ENCODE measurements at places on chromosomes 11 and 22.

- no peak for DNase-seq
These were observed 80.3 kb upstream of the NECTIN1 start for GRCh38 chr11:119809346-119809745.

DNA sequence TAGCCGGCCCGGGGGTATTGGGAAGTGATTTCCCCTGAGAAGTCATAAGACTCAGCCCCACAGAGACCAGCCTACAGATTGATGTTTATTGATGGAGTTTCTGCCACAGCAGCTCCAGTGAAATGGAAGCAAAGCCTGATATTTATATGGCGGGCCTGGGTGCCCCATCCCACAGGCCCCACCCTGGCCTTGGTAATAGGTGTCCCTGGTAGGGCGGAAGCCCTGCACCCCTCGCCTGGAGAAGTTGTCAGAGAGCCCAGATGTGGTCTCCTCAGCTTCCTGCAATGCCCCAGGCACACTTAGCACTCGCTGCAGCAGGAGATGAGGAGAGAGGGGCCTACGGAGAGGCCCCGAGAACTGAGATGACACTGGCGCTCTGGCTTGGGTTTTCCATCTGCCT, 107.4 kb downstream of the MORC2 start:
- no peak for DNase-seq

- no peak for DNase-seq
These were observed 781 bp downstream of the TCIRG1 start for GRCh38 chr11:68039526-68040086.

DNA sequence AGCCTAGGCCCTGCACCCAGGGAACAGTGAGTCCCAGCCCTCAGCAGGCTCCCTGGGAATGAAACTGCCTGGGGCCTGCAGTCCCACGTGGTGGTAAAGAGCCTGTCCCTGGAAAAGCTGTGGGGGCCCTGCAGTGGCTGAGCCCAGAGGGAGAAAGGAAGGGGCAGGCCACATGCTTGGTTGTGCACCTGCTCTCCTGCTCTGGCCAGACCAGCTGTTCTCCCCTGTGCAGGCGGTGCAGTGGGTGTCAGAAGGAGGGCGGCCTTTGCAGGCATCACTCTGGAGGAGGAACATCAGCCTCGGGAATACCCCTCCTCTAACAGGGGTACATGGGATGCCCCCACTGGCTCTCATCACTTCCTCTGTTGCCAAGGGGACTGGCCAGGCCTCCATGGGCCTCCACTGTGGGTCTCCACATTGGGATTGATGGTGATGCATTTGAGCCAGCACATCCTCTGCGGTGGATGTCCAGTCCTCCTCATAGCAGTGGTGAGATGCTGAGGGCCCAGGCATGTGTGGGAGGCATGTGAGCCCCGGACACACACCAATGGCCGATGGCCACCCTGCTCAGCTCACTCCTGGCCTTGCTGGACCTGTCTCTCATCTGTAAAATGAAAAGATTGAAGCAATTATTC, 690.4 kb downstream of the BRD1 start:
- DNase-seq = peak; percentile 67

- DNase-seq = no peak
These were observed 35.5 kb upstream of the RASSF10 start for GRCh38 chr11:12973528-12974181.

DNA sequence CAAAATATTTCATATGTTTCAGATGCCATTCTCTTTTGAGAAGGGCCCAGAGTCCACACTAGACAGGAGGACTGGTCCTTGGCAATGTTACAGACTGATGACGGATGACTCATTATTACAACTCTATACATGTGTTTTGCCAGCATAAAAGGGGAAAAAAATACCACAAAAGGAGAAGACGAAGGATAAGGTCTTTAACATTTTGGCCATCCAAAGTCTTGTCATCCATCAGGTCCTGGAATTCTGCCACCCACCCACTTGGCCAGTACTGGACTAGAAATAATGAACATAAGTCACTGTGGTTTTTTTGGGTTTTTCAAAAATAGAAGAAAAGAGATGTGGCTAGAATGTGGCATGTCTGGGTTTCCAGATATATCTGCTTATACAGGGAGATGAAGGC, 57.7 kb upstream of the BDNF start:
- no peak for DNase-seq

DNA sequence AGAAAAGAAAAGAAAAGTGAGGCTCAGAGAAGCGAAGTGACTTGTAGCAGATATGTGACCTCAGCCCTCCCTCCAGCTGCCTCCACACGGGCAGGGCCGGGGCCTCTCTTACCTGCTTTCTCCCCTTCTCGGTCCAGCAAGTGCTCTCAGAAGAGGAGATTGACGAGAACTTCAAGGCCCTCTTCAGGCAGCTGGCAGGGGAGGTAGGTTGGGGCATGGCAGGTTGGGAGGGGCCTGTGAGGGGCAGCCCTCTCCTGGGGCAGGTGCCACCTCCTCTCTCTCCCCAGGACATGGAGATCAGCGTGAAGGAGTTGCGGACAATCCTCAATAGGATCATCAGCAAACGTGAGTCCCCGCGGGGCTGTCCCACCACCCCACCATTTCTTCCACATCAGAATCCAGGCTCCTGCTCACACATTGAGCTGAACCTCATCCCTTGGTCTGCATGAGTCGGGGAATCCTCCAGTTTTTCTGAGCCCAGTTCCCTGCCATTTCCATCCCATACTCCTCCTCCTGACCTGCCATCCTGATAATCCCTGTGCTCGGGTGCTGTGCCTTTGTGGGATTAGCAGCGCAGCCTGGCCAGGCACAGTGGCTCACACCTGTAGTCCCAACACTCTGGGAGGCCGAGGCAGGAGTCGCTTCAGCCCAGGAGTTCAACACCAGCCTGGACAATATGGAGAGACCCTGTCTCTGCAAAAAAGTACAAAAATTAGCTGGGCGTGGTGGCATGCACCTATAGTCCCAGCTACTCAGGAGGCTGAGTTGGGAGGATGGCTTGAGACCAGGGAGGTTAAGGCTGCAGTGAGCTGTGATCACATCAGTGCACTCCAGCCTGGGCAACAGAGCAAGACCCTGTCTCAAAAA, 26.4 kb downstream of the CAPN1 start:
- no peak for DNase-seq

DNA sequence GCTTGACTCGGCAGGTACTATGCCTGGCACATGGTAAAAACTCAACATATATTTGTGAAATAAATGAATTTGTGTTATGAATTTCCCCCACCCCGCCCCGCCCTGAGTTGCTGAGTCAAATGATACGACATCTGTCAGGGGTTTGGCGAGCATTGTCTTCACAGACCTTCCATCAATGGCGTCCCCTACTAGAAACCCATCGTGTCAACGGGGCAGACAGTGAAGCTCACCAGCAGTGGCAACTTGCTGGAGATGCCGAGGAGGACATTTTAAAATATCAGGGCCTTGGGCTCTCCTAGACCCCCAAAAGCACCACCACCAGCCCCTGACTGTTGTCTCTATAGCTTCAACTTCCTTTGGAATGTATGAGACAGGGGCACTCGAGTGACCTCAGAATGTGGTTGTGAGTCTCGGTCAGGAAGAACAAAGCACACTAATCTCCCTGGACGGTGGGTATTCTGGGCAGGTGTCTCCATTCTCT, 761 bp upstream of the NXF1 start:
- no peak for DNase-seq

- DNase-seq = peak; percentile 7
These were observed 1.7 kb upstream of the GAB2 start for GRCh38 chr11:78419327-78419726.

DNA sequence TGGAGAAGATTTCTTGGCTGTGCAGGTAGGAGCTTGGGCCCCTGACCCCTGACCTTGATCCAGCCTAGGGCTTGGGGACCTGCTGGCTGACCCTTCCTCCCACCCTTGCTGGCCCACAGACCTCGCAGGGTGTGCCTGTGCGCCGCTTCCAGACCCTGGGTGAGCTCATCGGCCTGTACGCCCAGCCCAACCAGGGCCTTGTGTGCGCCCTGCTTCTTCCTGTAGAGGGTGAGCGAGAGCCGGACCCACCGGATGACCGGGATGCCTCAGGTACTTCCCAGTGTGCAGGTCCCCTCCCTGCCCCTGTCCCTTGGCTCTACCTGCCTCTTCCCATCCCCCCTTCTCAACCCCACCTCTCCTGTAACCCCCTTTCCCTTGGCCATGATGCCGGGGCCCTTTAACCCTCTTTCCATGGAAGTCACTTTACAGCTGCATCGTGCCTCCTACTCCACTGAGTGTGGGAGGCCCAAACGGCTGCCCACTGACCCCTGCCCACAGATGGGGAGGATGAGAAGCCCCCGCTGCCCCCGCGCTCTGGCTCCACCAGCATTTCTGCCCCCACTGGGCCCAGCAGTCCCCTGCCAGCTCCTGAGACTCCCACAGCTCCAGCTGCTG, 3.8 kb downstream of the INPPL1 start:
- DNase-seq = no peak

GRCh38 chr22:48894804-48895250, 932.8 kb downstream of the BRD1 start:
- no peak for DNase-seq

- DNase-seq = peak; percentile 72
These were observed at the start of gene P2RY6 for GRCh38 chr11:73271936-73272679. TSS of gene P2RY6 (plus strand) at chr11:73272338. CDS start at chr11:73296519, 24,181 bp downstream.

GRCh38 chr11:39569789-39570188, 1889.7 kb downstream of the LRRC4C start:
- DNase-seq = no peak

GRCh38 chr11:32280339-32280738, 155.0 kb downstream of the WT1 start:
- DNase-seq = no peak

- DNase-seq = no peak
These were observed 150.3 kb upstream of the NCAM1 start for GRCh38 chr11:112810951-112811350.

- DNase-seq = no peak
These were observed 66.0 kb upstream of the HORMAD2 start for GRCh38 chr22:30014244-30014643.

GRCh38 chr22:46178755-46179505, 28.6 kb downstream of the PPARA start:
- DNase-seq = no peak

DNA sequence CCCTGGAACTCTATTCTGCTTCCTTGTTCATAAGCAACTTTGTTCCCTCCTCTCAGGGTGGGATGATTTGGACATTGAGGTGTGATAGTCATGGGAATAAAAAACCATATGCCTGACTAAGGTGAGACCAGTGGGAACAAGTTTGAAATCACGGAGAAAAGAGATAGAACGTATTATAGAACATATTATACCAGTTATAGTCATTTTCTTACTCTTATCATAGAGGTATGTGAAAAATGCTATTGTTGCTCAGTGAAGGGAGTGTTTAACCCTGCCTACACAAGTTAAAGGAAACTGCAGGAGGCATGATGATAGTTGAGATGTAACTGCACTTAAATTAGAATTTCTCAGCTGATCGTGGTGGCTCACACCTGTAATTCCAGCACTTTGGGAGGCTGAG, 15.5 kb downstream of the OR6Q1 start:
- DNase-seq = no peak

DNA sequence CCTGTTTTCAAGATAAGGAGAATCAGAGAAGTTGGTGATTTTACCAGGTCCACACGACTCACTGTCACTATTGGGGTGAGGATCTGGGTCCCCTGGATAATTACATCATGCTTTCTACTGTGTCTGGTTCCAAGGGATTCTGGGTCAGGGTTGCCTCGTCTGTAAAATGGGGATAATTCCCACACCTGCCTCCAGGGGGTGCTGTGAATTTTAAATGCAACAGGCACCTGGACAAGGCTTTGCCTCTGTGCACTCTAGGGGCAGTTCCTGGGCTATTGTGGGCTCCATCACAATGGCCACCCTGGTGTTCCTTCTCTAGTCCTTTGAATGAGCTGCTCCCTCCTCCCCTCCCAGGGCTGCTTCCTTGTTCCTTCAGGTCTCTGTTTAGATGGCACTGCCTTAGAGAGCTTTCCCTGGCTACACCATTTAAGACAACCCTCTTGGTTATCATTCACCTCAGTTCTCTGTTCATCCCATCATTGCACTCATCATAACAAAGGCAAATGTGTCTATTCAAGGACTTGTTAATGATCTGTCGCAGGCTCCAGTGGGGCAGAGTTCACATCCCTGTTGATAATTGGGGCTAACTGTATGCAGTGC, 178.6 kb downstream of the MIAT start:
- peak; percentile 7 for DNase-seq

DNA sequence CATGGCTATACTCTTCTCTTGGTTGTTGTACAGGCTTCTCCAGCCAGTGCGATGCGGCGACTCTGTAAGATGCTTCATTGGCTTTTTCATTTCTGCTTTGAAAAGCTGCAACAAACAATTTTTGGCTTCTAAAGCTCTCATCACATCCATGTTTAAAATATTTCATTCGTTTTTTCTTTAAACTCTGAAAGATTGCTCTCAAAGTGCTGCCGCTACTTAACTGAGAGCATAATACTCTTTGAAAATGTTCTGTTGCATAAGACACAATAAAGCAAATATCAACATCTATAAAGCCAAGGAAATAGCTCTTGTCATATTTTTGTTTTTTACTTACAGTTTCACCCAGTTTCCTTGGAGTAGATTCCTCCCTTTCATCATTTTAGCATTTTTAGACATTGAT, 468.3 kb downstream of the TBC1D22A start:
- no peak for DNase-seq

DNA sequence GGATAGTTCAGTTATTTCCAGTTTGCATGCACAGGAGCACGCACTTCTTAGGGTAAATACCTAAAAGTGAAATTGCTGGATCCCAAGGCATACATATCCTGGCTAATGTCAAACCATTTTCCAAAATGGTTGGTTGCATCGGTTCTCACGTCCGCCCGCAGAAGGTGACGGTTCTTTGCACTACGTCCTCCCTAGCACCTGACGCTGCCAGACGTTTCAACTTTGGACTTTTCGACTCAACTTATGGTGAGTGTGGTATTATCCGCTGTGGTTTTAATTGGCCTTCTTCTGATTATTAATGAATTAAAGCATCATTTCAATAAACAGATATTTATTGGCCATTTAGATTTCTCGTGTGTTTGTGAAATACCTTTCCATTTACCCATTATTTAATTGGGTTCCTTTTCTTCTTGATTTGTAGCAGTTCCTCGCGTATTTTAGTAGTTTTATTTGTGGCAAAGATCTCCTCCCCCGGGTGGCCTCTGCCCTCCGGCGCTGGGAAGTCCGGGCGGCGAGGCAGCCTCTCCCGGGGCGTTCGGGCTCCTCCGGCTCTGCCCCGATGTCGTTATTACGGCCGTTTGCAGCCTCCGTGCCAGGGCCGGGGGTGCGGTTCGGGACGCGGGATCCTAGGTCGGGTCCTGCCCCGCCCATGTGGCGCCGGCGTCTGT, at the start of gene JHY:
Gene JHY, plus strand, starts transcription at position 571 of the 668 bp plus-strand sequence. CDS start 3,091 bp downstream, outside the sequence.
- DNase-seq = no peak

DNA sequence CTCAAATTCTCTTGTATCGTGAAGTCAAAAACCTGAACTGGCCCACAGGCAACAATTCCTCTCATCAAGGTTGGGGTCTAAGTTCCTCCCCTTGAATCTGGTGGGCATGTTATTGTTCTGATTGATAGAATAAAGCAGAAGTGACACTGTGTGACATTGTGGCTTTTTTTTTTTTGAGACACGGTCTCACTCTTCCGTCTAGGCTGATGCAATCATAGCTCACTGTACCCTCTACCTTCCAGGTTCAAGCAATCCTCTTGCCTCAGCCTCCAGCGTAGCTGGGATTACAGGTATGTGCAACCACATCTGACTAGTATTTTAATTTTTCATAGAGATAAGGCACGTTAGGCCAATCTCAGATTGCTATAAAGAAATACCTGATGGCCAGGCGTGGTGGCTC, 8.9 kb upstream of the PELI3 start:
- no peak for DNase-seq

- DNase-seq = no peak
These were observed 26.1 kb upstream of the KRTAP5-6 start for GRCh38 chr11:1670905-1671371.

GRCh38 chr11:7563281-7563680, 49.5 kb downstream of the PPFIBP2 start:
- DNase-seq = no peak

GRCh38 chr22:46876357-46876934, 114.0 kb downstream of the TBC1D22A start:
- no peak for DNase-seq
